Fibroblast of mammary gland (primary cell): ENCODE measurements at places on chromosomes 7 and 10.

- DNase-seq = no peak
Measured at GRCh38 chr10:7647062-7647664, 19.6 kb downstream of the ITIH5 start.

GRCh38 chr10:6567884-6568283 lies 12.2 kb downstream of the PRKCQ start:
- no peak for DNase-seq

DNA sequence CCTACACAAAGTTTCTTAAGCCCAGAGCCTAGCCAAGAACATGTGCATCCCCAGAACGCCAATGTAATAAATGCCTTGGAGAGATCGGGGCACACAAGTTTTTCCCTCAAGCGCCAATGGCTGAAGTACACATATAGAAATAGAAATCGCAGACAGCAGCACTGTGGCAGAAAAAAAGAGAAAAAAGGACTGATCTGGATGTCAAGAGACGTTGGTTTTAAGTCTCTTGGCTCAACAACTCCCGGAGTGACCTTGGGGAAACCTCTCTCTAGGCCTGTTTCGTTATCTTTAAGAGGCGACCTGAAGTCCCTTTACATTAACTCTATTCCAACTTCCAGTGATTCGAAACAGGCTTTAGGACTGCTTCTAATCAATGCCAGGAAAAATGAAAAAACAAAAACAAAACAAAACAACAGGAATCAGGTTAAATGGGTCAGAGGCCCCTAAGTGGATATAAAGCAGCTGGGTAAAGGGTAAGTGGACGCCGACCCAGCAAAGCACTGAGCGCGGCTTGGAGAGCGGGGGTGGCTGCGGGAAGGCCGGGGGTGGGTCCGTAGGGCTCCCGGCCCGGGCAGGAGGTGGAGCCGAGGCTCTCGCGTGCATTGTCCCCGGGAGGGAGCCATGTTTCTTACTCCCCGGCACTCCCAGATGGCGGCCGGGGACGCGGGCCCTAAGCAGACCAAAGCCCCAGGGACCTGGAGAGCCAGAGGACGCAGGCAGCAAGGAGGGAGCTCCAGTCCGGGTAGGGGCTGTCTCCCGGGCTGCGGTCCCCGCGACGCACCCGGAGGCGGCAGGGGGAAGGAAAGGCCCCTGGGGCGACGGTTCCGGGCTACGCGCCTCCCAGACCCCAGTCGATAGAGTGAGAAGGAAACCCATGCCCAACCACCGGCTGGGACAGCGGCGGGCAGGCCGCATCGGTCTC lies 757 bp downstream of the EIF3A start:
- peak; percentile 78 for DNase-seq

GRCh38 chr10:132158122-132158741 lies 28.5 kb upstream of the DPYSL4 start:
- no peak for DNase-seq

DNA sequence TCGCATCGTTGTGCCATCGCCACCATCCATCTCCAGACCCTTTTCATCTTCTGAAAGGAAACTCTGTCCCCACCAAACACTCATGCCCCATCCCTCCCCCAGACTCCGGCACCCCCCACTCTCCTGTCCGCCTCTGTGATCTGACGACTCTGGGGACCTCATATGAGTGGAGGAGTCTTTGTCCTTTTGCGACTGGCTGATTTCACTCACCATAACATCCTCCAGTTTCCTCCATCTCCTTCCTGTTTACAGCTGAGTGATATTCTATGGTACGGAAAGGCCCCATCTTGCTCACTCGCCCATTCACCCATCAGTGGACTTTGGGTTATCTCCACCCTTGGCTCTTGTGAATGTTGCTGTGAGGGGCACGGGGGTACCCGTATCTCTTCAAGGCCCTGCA lies 11.8 kb upstream of the INSIG1 start:
- no peak for DNase-seq

DNA sequence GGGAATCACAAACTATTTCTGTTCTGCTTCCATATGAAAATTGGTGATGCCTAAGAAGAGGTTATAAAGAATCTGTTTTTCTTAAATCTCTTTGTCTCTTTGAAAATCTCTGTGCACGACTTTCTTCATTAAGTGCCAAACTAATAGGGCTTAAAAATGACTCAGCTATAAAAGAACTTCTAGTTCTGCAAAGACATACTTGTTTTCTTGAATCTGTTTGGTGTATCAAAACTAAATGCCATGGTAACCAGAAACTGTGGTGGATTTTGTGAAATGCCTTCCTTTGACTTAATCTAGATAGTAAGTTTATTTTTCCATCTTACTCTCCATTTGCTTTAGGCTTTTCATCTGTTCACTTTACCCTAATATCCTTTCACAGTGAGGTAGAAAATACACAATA lies 417.8 kb downstream of the PARD3 start:
- DNase-seq = peak; percentile 67

DNA sequence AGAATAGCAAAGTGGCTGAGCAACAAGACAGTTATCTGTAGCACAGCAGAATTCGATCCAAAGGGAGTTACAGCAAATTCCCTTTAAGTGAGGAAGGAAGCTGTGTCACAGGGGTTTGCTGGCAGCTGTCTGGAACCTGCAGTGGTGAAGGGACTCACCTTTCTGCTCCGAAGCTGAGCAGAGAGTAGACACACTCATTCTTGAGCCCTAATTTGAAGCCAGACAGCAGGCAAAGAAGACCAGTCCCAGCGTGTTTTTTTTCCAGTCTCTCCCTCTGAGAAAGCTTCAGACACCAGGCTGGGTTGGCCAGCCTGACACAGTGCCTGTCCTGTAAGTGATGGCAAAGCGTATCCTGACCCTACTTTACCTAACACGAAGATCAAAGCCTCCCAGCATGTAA lies 210.7 kb downstream of the TRIL start:
- DNase-seq = no peak

GRCh38 chr10:95818668-95819067 lies 62.7 kb downstream of the ENTPD1 start:
- peak; percentile 71 for DNase-seq

DNA sequence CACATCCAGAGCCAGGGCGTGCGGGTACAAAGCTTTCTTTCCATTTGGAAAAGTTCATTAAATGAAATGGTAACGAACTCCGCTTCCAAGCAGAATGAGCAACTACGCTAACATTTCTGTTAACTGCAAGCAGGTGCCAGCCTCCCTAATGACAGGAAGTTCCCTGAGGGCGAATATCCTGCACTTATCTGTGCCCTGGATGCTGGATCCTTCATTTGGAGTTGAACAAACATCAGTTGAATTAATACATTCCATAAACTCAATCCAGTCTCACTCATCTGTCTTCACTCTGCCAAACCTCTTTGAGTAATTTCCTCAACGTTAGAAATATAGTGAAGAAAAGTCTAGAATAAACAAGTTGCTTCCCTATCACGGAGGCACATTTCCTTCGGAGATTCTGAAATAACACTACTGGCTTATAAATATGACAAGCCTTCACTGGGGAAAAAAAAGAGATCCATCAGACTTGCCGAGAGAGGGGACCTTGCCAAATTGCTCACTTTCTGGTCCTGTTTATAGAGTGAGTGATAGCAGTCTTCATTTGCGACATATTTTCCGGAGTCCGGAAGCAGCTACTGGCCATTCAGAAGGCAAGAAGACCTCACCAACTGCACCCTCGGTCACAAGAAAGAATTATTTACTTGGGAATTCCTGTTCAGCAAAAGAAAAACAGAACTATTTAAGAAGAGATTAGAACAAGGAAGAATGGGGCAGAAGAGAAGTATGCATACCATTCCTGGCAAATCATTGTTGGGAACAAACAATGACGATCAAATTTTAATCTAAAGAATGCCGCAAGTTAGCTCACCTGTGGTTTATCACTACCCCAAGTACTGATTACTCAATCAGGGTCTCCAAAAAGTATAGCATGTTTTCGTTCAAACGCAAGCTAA lies 196.4 kb downstream of the FAM107B start:
- DNase-seq = no peak

- peak; percentile 55 for DNase-seq
Measured at GRCh38 chr7:51141451-51142003, 175.1 kb downstream of the COBL start.

- no peak for DNase-seq
Measured at GRCh38 chr10:15783941-15784636, 64.4 kb upstream of the ITGA8 start.

DNA sequence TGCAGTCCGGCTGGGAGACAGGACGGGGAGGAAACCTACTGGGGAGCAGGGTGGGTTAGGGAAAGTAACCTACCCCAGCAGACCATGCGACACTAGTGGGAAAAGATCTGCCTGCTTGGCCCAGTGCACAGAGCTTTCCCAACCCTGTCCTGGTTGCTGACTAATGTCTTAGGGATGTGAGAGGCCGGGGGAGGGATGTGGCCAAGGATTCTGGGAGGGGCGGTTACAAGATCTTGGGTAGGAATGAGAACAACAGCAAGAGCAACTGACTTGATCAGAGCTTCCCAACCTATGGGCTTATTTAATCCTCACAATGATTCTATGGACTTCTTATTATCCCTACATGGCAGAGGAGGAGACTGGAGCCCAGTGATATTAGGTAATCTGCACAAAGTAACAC lies 24.0 kb upstream of the EIF5AL1 start:
- DNase-seq = peak; percentile 90

- no peak for DNase-seq
Measured at GRCh38 chr10:28680358-28680752, 3.0 kb downstream of the BAMBI start.

DNA sequence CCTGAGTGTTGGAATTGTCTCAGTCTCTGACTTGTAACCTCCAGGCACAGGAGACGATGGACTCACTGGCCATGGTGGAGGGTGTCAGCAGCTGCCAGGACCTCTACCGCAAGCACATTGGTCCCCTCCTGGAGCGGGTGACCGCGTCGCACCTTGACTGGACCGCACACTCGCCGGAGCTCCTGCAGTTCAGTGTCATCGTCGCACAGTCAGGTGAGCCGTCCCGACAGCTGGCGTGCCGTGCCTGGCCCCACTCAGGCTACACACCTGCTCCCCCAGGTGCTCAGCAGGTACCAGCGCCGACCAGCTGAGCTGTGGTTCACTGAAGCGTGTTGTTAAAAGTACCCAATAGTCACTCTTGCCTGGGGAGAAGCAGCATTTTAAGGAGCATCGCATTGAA lies 36.7 kb upstream of the PRKAR1B start:
- no peak for DNase-seq

GRCh38 chr10:133276100-133276434 lies 601 bp downstream of the ADAM8 start:
- DNase-seq = no peak

GRCh38 chr10:95236068-95236903 lies 42.2 kb downstream of the ACSM6 start:
- peak; percentile 79 for DNase-seq

- no peak for DNase-seq
Measured at GRCh38 chr10:44911951-44912350, 814 bp downstream of the TMEM72 start.

DNA sequence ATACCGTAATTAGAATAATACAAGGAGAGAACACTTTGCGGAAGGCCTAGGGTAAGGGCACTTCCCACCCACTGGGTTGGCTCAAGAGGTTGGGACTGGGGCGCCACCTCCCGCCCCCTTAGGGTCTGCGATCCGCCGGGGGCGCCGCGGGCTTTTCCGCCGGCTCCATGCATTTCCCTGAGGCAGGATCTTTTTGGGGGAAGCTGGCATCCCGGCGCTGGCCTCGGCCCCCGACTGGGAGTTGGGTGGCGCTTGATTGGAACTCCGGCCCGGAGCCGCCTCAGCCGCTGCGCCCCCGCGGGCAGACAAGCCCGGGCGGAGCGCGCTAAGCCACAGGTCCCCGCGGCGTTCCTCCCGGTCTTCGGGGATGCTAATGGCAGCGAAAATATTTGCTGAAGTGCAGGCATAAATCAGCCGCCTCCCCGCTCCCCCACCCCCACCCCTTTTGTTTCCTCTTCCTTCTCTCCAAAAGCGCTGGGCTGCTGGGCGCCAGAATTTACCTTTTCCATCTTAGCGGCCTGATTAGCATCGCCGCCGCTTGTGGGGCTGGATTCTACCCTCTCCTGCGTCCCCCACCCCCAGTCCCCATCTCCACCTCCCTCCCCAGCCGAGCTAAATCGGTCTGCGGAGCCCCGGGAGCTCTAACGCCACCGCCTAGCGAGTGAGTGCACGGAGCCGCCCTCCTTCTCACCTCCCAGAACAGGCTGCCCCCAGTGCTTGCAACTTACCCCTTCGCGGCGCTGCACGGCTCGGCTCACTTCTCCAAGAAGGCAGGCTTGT lies 5.1 kb downstream of the UNC5B start:
- DNase-seq = peak; percentile 19

DNA sequence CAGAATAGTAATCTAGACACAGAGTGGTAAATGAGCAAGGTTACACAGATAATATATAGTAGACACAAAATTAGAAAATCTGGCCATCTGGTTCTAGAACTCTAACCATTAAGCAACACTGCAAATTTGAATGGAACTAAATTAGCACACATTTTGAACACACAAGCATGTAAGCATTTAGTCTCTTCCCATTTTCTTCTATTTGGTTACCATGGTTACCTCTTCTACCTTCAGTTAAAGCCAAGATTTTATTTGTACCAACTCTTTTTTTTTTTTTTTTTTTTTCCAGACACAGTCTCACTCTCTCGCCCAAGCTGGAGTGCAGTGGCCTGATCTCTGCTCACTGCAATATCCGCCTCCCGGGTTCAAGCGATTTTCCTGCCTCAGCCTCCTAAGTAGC lies 790.5 kb downstream of the MAGI2 start:
- no peak for DNase-seq
